NCI-H2029 treated with DMSO at 0.1 percent for 48 hours (cell line): ENCODE measurements at places on chromosomes 16 and 17.

- no peak for DNase-seq
These were observed at the start of gene MT1H for GRCh38 chr16:56669005-56669839. Gene MT1H (plus strand): TSS chr16:56669814. CDS start chr16:56669885, 71 bp downstream.

GRCh38 chr16:67661101-67661761 is 471 bp downstream of the PARD6A start:
- DNase-seq = no peak

DNA sequence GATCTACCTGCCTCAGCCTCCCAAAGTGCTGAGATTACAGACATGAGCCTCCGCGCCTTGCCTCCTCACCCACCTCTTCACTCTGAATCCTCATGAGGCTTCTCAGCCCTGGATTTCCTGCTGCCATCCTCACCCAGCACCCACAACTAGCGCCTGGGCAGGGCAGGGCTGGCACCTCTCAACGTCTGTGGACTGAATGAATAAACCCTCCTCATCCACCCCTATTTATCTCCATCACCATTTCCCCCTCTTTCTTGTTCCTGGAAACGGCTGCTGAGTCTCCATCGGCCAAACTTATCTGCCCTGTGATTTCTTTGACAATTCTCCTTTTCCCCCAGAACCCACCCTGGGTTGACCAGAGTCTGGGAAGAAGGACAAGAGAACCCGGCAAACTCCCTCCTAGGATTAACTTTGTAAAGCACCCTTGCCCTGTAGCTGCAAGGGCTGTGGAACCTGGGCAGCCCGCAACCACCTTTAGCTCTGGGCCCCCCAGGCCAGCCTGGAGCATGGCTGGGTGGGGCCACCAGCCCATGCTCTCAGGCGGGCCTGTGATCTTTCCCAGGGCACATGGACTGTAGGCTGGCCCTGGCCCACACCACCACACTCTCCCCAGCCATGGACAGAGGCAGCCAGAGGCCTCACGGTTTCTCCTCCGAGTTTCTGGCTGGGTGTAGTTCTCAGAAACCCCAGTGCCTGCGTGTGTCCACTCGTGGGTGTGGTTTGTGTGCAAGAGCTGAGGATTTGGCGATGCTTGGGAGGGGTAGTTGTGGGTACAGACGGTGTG is 2.4 kb downstream of the SPN start:
- DNase-seq = no peak

- no peak for DNase-seq
These were observed 45.9 kb downstream of the VAC14 start for GRCh38 chr16:70754851-70755600.

GRCh38 chr16:71626858-71627213 is 852 bp downstream of the MARVELD3 start:
- DNase-seq = no peak

- DNase-seq = peak; percentile 17
These were observed 30.1 kb upstream of the BAHCC1 start for GRCh38 chr17:81365148-81365600.

DNA sequence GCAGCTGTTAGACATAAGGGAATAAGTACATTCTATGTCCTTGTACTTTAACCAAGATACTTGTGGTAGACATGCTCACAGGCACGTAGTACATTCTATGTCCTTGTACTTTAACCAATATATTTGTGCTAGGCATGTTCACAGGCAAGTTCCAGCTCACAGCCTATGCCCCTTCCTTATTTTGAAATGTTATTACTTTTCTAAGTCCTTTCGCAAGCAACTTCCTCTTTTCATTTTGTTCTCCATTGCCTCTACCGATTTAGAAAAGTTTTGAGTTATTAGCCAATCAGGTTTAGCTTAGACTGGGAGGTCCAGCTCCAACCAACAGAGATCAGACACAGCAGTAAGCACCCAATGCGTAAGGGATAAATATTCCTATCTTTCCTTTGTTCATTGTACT is 60.1 kb upstream of the NUDT7 start:
- no peak for DNase-seq

DNA sequence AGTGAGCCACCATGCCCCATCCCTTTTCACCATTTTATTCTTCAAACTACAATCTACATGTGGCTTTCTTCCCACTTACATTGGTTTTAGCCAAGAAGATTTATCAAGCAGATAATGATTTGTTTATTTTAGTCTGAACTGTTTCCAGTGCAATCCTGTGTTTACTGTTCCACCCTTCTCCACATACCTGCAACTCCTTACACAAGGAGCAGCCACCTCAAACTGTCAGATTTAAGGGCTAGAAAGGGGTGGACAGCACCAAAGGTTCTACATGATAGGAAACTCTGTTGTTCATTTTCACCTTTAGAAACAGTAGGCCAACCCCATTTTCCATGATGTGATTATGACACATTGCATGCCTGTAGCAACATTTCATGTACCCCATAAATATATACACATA is 1.9 kb downstream of the RUNDC1 start:
- no peak for DNase-seq

GRCh38 chr16:69293401-69293800 is 17.7 kb upstream of the VPS4A start:
- DNase-seq = no peak
